ENCODE measurements at places on chromosomes 16 and 17.

- no peak for DNase-seq
These were observed 56.1 kb downstream of the ARSG start for GRCh38 chr17:68347380-68347779.

GRCh38 chr17:17402558-17402957 is 74.2 kb upstream of the MED9 start:
- no peak for DNase-seq

- DNase-seq: no peak
These were observed 1.1 kb upstream of the GIT1 start for GRCh38 chr17:29590411-29591145.

DNA sequence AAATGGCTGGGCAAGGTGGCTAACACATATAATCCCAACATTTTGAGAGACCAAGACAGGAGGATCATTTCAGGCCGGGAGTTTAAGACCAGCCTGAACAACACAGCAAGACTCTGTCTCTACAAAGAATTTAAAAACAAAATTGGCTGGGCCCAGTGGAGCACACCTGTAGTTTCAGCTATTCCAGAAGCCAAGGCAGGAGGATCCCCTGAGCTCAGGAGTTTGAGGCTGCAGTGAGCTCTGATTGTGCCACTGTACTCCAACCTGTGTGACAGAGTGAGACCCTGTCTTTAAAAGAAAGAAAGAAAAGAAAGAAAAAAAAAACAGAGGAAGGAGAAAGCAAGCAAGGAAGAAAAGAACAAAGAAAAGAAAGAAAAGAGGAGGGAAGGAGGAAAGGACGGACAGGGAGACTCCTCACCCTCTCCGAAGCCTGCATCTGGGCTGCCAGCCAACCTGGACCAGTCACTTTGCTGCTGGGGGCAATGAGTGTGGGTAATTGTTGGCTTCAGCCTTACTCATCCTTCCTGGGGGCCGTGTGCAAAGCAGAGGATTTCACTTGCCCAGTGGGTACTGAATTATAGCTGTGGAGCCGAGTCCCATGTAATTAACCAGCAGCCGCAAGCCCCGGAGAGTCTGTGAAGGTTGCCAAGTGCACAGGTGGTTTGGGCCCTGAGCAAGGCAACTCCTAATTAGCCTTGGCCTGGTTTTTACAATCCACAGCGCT is 6.7 kb upstream of the MT4 start:
- DNase-seq: no peak

- no peak for DNase-seq
These were observed 24.4 kb downstream of the IRF8 start for GRCh38 chr16:85923153-85924021.

GRCh38 chr17:13931800-13932460 is 137.4 kb upstream of the COX10 start:
- DNase-seq: no peak

- DNase-seq: no peak
These were observed 4.5 kb downstream of the GSG1L start for GRCh38 chr16:28058839-28059589.

DNA sequence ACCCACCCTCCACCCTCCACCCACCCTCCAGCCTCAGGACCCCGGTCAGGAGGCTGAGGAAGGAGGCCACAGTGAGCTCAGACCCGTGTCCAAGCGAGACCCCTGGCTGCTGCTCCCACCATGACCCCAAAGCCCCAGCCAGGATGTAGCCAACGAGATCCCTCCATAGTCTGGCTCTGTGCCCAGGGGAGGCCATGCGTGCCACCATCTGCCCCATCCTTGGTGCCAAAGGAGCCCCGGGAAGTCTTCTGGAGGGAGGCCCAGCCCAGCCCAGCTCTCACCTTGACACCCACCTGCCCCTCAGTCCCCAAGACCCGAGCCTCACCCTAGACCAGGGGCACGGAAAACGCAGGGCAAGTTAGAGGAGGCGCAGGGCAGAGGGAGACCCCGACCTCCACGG is 34.2 kb downstream of the PIEZO1 start:
- DNase-seq: no peak

- no peak for DNase-seq
These were observed 19.8 kb downstream of the ITPRIPL2 start for GRCh38 chr16:19133600-19133999.

DNA sequence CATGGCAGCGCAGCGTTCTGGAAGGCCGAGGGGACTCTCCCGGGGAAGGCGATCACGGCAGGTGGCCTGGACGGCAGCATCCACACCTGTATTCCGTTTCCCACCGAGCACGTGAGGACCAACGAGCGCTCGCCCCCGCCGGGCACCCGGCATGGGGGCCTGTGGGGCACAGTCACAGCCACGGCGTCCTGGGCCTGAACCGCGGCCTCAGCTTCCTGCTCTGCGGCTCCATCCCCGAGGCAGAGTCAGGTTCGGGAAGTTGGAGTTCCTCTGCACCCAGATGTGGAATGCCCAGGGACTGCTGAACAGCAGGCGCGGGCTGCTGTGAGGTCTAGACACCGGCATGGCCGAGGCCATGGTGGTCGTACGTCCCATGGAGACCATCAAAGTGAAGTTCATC is 1713.9 kb downstream of the TP53TG3F start:
- no peak for DNase-seq

- DNase-seq: no peak
These were observed 1.5 kb downstream of the LIMD2 start for GRCh38 chr17:63698381-63698885.

DNA sequence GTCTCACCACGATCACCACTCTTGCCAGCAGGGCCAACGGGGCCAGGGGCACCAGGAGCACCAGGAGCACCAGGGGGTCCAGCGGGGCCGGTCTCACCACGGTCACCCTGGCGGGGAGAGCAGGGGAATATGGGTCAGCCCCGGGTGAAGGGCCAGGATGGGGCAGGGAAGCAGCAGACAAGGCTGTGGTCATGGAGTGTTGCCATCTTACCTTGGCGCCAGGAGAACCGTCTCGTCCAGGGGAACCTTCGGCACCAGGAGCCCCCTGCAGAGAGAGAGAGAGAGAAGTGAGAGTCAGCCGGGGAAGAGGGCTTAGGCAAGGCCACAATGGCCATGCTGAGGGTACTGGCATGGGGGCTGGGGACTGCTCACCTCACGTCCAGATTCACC is 12.9 kb downstream of the COL1A1 start:
- no peak for DNase-seq

- no peak for DNase-seq
These were observed 39.4 kb upstream of the SMPD3 start for GRCh38 chr16:68487669-68488068.

GRCh38 chr17:13601776-13602551 is at the start of gene HS3ST3A1:
Gene HS3ST3A1 (minus strand): TSS chr17:13601929. CDS start chr17:13601129, 800 bp downstream.
- DNase-seq: no peak

- no peak for DNase-seq
These were observed 3.2 kb downstream of the TMC6 start for GRCh38 chr17:78125138-78125913.

- no peak for DNase-seq
These were observed 29.1 kb downstream of the SF3B3 start for GRCh38 chr16:70552675-70553074.

DNA sequence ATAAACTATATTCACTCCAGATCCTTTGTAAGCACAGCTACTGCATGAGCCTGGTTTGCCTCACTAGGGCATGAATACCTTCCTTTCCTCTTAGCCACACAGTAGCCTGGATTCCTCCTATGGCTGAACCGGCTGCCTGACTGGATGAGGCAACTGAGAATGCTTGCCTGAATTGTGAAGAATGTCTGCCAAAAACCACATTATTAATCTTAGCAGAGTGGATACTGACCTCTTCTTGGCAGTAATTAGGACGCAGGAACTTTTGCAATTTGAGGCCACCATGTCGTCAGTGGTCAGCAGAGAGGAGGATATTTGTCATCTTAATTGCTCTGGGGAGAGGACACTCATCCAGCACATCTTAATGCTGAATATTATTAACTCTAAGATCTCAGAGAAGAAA is 651.8 kb upstream of the GOT2 start:
- DNase-seq: no peak

DNA sequence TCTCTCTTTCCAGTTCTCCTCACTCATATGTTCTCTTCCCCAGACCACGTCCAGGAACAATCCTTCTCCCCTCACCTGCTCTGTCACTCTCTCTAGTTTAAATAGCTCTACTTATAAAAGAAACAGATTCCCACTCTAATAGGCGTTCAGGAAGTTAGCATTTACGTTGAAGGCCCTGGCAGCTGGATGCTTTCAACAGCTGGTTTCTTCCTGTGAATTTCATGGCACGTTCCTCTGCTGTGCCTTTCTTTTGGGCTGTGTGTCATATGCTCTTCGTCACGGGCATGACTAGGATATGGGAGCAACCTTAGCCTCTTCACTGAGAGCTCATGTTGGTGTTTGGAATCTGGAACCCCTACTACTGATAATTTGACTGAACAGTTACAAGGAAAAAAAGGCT is 73.2 kb downstream of the ZNF18 start:
- no peak for DNase-seq

Measured in GM19239 (cell line).